ENCODE measurements at places on chromosomes 11 and 22. TPM values are rescaled to one million over a fixed set of nuclear protein-coding genes. Genes with fewer than 3 reads are reported as not detected.

- no peaks in the 10 kb centered on the region for H3K36me3 ChIP-seq
- DNase-seq, result peak; percentile 41
- no peaks in the 10 kb centered on the region for H3K4me1 ChIP-seq
- no peak overlapping the region for H3K4me3 ChIP-seq
- H3K27me3 ChIP-seq, result no peaks in the 10 kb centered on the region
- no peak overlapping the region for H3K27ac ChIP-seq
Observed at GRCh38 chr11:4826425-4826824, 5.3 kb downstream of the OR51F2 start.

Gene BACE1-AS
- 18.6 TPM for polyA plus RNA-seq

GRCh38 chr11:1448882-1449281, 37.7 kb downstream of the MOB2 start:
- no peak overlapping the region for H3K4me3 ChIP-seq
- DNase-seq, result no peak
- no peaks in the 10 kb centered on the region for H3K4me1 ChIP-seq
- H3K36me3 ChIP-seq, result no peaks in the 10 kb centered on the region

Gene SIDT2
- polyA plus RNA-seq, result 7.5 TPM

- no peaks in the 10 kb centered on the region for H3K36me3 ChIP-seq
- no peak for DNase-seq
- H3K4me1 ChIP-seq, result peaks cover 10% of the 10 kb centered on the region
- no peaks in the 10 kb centered on the region for H3K27me3 ChIP-seq
Observed at GRCh38 chr22:49948958-49949913, 11.3 kb upstream of the PIM3 start.

Gene PARVB
- polyA plus RNA-seq, result 4.0 TPM

- H3K36me3 ChIP-seq, result no peaks in the 10 kb centered on the region
- DNase-seq, result no peak
- no peaks in the 10 kb centered on the region for H3K27me3 ChIP-seq
- no peaks in the 10 kb centered on the region for H3K4me1 ChIP-seq
Observed at GRCh38 chr11:79362821-79363220, 78.0 kb downstream of the TENM4 start.

- peak; percentile 29 for DNase-seq
- H3K4me1 ChIP-seq, result peaks cover 60% of the 10 kb centered on the region
- 0 out of 2 replicates have a peak overlapping the region, but pooled peaks have one; percentile 5 for H3K27ac ChIP-seq
- no peaks in the 10 kb centered on the region for H3K36me3 ChIP-seq
- peak overlapping the region; percentile 50 for H3K4me3 ChIP-seq
Observed at GRCh38 chr22:26952451-26953011, 295.1 kb downstream of the MIAT start.
